ENCODE measurements at places on chromosomes 3 and 15.

DNA sequence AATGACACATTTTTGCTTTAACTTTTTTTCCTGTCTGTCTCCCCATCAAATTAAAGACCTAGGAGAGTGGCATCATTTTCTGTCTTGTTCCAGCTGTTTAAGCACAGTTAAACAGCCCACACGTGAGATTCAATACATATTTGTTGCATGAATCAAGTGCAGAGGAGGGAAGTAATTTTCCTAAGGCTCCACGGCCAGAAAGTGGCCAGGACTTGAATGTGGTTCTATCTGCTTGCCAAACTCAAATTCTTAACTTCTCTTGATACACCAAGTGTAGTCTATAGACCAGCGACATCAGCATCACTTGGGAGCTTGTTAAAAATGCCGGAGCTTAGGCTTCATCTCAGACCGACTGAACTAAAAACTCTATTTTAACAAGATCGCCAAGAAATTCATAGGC, 724.8 kb upstream of the CFAP20DC start:
- no peak for DNase-seq

DNA sequence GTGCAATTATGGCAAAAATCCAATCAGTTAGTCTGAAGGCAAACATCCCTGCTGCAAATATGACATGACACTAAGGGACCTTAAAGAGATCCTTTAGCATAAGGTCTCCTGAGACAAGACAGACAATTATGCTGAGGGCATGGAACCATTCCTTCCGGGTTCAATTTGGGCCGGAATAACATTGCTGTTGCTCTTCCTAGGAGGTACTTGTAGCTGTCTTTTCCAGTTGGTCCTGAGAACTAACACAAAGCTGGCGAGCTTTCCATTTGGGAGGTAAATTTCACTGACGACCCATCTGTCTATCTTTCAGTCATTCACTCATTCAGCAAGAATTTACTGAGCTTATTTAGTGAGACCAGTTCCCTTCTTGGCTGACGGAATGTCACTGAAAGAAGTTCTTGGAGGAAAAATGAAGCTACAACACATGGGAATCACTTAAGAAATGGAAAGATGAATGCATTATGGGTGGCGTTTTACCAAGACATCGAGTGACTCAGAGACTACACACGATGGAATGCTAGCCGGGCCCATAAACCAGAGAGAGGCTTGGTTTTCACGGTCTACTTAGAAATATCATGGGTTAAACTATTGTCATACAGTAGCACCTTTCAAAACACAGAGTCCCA, 215.5 kb downstream of the PDZRN3 start:
- no peak for DNase-seq

DNA sequence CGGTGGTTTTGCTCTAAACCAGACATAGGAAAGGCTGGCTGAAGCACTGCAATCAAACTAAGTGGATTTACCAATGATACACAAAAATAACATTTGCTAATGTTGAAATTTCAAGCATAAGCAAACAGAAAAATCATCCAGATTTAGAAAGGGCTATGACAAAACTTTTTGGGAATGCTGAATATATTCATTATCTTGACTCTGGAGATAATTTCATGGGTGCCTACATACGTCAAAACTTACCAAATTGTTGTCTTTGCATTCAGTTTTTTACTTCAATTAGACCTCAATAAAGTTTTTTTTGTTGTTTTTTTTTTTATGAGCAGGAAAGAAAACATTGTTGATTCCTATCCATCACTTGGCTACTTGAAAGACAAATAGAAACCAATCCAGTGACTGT, 140.8 kb downstream of the NR2E3 start:
- no peak for DNase-seq

DNA sequence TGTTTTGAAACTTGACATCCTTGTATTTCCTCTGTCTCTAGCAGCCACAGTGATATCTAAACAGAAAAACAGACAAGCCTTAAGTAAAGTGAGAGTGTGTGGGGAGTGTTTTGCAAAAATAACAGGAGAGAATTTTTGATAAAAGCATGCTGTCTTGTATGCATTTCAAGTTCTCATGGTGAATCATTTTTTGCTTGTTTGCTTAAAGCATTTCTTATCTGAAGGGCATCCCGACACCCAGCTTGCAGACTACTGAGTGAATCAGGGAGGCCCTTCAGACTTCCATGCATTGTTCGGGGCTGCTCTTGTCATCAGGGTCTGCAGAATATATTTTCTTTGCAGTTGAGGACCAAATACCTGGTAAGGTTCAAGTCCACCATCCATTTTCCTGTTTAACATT, 8.5 kb downstream of the CGNL1 start:
- DNase-seq: no peak

- DNase-seq: no peak
These were observed 122.3 kb downstream of the RSL24D1 start for GRCh38 chr15:55074431-55074830.

DNA sequence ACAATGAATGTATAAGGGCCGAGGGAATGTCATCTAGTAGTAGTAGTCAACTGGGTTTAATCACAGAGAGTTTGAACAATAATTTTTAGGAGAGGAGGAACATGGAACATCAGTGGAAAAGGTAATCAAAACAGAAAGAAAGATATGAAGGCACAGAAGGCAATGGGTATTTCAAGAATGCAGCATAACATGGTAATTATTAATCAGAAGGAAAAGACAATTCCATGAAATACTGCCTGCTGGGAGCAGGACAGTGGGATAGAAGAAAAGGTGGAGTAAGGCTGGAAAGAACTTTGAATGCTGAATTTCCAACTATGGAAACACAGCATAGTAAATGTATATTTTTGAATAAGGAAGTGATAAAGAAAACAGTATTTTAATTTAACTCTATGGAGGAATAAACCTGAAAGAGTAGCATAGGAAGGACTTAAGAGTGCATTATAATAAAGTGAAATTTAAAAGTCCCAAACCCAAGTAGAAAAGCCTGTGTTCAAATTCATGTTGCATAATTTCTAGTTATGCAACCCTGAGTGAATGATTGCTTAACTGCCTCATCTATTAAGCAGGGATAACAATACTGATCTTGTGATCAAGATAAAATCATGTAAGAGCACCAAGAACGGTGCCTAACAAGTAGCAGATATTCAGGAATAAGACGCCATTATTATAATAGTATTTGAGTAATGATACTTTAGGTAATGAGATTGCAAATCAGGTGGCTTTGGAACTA, 357.7 kb downstream of the TBC1D5 start:
- DNase-seq: no peak

DNA sequence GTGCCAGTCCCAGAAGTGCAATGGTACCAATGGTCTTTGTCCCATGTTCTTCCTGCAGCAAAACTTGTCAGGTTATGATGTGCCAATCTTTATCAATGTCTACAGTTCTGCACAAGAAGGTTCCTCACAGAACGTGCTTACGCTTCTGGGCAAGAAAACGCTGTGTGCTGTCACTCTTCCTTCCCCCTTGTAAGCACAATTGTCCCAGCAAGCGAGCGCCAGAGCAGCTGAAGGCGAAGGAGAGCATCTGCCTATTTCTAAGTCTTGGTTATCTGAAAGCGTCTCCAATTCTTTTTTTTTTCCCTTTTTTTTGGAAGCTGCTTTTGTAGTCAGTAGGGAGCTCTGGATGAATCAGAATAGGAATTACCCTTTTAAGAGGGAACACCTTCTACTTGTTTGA, 514.4 kb downstream of the FGF12 start:
- DNase-seq: no peak

GRCh38 chr3:185353823-185354614, 8.9 kb upstream of the MAP3K13 start:
- DNase-seq: peak; percentile 96

GRCh38 chr3:178823591-178824246, 247.9 kb downstream of the ZMAT3 start:
- DNase-seq: no peak

DNA sequence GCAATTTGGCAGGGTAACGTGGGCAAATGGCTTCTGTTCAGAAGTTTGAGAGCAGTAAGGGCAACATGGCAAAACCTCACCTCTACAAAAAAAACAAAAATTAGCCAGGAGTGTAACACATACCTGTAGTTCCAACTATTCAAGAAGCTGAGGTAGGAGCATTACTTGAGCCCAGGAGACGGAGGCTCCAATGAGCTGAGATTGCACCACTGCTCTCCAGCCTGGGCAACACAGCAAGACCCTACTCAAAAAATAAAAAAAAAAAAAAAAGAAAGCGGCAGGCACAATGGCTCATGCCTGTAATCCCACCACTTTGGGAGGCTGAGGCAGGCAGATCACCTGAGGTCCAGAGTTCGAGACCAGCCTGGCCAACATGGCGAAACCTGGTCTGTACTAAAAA, 5.9 kb upstream of the INO80 start:
- no peak for DNase-seq

DNA sequence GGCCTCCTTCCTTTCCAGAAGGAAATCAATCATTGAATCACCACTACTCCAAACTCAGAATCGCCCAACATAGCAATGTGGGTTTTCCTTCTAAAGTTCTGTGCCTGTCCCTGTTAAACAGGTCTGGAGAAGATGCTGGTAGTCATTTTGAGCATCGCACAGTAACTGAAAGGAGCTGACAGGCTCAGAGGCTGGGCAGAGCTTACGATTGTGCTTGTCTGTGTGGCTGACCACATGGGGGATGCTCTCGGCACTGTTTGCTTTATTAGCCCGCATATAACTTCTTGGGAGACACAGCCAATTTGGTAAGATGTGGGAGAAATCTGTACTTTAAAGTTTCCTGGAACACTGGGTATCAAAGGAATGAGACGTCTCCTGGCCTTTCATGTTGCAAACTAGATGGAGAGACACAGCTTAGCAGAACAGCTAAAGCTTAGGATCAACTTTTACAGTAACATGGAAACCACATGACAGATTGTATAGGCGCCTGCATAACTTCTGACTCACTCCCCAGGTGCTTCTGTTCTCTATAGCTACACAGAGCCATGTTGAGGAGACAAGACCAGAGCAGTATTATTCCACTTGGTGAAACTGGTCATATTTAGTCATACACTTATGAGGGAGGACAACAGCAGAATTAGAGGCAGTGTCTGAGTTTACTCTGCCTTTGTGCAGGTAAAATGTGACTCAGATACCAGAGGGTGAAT, 374.1 kb downstream of the RORA start:
- DNase-seq: no peak

GRCh38 chr15:84759018-84759417, 10.6 kb downstream of the ZNF592 start:
- no peak for DNase-seq

DNA sequence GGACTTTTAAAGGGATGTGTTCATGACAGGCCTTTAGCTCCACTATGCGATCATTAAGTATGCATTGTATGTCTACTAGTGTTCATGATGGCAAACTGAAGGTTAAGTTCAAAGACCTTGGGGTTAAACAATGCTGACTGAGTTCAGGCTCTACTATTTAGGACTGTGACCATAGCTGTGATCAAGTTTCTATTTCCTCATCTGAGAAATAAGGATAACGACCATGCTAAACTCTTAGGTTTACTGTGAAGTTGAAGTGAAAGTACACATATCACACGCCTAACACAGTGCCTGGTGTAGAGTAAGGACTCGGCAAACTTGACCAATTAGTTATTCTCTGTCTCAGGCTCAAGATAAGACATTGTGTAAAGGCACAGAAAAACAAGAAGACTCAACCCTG, 243.2 kb downstream of the MBNL1 start:
- DNase-seq: no peak

DNA sequence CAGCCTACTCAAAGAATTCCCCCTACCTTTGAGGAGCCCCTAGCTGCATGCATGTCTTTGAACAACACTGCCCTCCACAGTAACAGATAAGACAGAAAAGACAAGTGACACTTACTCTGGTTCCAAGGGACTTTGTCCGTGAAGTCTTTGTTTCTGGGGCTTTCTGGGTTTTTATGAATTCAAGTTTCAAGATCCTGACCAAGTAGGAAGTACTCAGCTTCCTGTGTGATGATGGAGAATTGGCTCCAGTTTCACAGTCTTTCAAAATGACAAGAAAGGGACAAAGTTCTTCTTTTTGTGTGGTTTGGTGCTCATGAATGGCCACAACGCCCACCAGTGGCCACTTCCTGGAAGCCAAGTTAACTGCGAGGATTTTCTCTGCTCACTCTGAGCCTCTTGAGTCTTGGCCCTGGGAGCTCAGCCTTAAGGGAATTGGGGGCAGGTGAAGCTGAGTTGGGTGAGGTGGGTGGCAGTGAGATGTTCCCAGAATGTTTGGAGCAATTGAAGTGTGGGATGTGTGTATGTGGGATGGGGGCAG, at the start of gene CCR1:
Gene CCR1, minus strand, starts transcription at position 147 of the 538 bp plus-strand sequence. CDS start 4,000 bp downstream, outside the sequence.
- DNase-seq: no peak

GRCh38 chr15:65494076-65494475, 23.4 kb downstream of the DPP8 start:
- no peak for DNase-seq

DNA sequence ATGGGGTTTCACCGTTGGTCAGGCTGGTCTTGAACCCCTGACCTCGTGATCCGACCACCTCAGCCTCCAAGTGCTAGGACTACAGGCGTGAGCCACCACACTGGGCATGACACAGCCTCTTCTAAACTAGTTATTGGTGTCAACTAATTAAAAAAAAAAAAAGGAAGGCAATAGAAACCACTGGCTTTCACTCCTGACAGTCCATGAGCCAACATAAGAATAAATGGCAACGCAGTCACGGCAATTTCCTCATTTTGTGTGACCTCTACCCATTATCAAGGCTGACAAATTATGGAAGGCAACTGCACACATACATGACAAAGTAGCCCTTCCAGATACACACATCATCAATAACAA, 5.9 kb downstream of the ARHGEF3 start:
- DNase-seq: no peak

- DNase-seq: peak; percentile 28
These were observed 54.5 kb downstream of the ALDH1A2 start for GRCh38 chr15:58010983-58011382.

DNA sequence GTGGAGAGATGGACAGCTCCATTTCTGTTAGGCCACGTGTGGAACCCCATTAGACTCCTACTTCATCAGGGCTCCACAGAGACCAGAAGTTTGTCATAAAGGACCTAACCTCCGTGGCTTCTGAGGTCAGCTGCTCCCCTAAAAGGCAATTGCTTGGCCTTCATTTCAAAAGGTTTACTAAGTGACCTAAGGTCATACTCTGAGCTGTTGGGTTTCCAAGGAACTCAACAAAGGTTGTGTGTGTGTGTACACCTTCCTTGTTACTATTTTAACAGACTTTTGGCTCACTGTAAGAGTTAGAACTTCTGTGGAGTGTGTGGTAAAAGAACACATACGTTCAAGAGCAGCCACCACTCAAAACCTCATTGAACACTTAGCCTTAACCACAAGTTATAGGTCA, 73.9 kb downstream of the SEC22A start:
- DNase-seq: no peak

GRCh38 chr3:139113993-139114375, 69.3 kb upstream of the PRR23C start:
- peak; percentile 12 for DNase-seq

- no peak for DNase-seq
These were observed 9.1 kb downstream of the BCL2L10 start for GRCh38 chr15:52103217-52104207.

All from NCI-H1105 treated with DMSO at 0.1 percent for 48 hours (cell line).